ENCODE measurements at places on chromosomes 5 and 9.

DNA sequence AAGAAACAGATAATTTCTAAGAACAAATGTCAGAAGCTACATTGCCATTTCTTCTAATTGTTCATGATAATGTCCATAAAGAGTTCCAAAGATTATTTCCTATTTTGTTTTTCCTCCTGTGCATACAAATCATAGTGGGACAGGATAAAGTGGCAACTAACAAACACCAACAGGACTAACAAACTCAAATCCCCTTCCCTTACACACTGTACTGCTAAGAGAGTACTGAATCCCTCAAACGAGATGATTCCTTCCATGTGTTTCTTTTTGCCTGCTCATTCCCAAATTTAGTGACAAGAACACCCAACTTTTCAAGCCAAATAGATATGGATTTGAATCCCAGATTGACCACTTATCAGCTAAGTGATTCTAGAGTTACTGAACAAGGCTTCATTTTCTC, 15.2 kb downstream of the STRBP start:
- no peak for DNase-seq

DNA sequence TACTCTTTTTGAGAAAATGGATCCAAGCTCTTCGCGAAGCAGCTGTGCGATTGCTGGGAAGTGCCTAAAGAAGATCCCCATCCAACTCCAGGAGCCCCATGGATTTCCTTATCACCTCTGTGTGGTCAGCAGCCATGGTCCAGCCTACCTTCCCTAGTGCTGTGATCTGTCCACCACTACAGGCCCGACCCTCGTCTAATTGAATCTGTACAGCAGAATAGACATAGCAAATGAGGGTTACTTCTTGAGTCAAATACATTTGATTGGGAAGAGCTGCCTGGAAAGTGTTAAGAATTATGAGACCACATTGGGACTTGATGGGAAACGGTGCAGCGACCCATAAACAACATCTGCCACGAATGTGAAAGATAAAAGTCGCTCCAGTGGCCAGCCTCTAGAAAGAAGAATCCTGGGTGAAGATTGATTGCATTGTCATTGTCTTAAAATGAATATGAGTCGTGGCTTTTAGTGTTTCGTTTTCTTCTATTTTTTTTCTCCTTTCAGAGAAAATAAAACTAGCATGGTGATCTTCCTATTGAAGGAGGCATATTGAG, 118.4 kb downstream of the PAM start:
- no peak for DNase-seq

DNA sequence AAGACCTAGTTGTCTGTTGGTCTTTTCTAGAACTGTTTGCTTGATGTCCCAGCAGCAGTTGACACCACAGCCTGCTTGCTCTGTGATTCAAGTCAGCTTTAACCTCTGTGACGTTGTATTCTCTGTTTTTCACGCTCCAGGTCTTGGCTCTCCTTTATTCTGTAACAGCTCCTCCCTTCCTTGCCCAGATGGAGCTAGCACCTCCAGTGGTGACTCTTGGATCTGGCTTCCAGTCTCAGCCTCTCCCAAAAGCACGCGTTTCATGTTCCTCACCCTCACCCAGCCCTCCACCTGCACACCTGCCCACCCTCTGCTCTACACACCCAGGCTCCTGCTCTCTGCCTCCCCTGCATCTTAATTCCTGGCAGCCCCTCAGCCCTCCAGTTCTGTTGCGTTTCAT, 50.6 kb downstream of the DMRT1 start:
- no peak for DNase-seq

DNA sequence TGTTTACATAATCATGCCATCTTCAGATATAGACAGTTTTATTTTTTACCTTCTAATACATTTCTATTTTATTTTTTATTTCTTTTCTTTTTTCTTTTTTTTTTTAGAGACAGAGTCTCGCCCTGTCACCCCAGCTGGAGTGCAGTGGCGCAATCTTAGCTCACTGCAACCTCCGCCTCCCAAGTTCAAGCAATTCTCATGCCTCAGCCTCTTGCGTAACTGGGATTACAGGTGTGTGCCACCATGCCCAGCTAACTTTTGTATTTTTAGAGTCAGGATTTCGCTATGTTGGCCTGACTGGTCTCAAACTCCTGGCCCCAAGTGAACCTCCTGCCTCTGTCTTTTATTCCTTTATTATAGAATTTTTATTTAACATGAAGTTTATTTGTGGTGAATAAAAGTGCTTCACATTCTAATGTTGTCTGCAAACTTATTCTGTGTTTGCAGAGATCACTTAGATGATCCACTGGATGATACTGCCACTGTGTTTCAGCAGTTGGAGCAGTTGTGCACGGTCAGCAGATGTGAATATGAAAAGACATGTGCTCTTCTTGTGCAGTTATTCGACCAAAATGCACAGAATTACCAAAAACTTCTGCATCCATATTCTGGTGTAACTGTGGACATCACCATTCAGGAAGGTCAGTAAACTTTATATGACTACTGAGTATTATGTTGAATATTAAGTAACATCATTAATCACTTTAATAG, 62.2 kb downstream of the RANBP17 start:
- DNase-seq = no peak

- DNase-seq = no peak
Observed at GRCh38 chr5:159632866-159633265, 283.4 kb upstream of the ADRA1B start.
